NCI-H69 (cell line): ENCODE measurements at places on chromosomes 16 and 17.
A peak's percentile ranks its signal among the peaks of the same experiment; 100 is the strongest.

- DNase-seq: peak; percentile 94
These were observed 189.2 kb upstream of the AXIN2 start for GRCh38 chr17:65750631-65751115.

DNA sequence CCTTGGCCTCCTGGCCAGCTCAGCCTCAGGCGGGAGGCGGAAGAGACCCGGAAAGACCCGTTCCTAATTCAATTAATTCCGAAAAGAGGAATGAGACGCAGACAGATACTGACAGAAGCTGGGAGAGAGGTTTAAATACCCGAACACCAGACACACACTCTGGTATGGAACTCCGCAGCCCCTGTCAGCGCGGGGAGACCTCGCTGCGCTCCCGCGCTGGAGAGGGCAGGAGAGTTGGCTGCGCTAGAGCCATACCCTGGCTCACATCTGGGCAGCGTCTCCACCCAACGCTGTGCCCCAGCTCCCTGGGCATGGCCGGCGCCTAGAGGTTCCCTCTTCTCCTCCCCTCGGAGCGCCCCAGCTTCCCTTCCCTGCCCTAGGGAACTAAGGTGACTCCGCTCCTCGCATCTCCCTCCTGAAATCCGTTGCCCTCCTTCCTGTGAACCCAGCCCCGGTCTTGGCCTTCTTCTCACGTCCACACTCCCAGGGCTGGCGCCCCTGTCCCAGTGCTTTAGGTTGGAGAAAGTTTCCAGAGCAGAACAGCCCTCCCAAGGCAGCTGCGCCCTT lies 8.0 kb downstream of the NEUROD2 start:
- DNase-seq: no peak

GRCh38 chr17:80421381-80422090 lies 6.6 kb downstream of the ENDOV start:
- peak; percentile 74 for DNase-seq

GRCh38 chr17:1989135-1989534 lies 36.0 kb downstream of the RTN4RL1 start:
- no peak for DNase-seq

DNA sequence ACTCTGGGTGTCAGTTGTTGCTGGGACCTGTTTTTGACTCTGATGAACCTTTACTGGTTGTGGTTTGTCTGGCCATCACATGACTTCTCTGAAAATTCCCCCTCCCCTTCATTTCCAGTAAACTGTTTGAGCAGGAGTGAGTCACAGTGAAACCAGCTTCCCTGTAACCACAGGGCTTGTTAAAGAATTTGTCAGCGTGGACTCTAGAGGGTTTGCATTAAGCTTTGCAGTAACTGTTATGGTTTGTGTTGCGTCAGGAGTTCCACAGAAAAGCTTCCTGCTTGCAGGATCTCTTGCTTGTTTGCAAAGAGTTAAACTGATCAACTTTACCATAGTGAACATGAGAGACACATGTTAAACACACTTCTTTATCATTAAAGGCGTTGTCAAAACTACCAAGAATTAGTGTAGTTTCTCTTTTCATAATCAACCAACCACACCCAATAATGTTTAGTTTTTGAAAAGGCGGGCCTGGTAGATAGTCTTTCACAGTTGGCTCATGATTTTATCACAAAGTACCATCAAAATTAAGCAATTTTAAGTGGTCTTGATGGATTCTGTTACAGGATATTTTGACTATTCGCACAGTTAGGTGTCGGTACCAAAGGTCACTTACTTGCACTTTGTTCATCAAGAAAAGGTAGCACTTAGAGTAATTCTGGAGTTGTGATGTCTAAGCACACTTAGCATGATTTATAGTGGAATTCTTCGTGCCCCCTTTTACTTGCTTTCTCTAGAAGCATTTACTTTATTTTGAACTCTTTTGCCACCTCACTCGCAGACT lies 79.3 kb downstream of the VMP1 start:
- peak; percentile 82 for DNase-seq

DNA sequence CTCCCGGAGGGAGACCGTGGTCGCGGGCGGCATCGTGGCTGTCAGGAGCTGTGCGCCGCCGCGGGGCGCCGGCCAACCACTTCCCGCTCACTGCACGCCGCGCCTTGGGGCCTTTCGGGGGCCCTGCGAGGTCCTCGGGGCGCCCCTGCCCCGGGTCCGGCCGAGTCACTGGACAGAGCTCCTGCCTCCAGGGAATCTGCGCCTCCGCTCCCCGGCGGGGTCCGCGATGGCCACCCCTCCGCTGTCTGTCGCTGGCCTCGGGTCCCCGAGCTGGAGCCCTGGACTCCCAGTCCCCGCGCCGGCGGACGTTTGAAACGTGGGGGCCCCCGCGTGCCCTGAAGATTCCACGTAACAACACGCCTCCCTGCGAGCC lies at the start of gene QRICH2:
QRICH2 (minus strand) TSS at position 311 of the 373 bp plus-strand sequence; CDS start at position 33, 278 bp downstream.
- DNase-seq: no peak

GRCh38 chr17:10126616-10127501 lies 71.5 kb downstream of the GAS7 start:
- no peak for DNase-seq

GRCh38 chr16:67565470-67566100 lies 3.3 kb downstream of the CTCF start:
- peak; percentile 64 for DNase-seq

DNA sequence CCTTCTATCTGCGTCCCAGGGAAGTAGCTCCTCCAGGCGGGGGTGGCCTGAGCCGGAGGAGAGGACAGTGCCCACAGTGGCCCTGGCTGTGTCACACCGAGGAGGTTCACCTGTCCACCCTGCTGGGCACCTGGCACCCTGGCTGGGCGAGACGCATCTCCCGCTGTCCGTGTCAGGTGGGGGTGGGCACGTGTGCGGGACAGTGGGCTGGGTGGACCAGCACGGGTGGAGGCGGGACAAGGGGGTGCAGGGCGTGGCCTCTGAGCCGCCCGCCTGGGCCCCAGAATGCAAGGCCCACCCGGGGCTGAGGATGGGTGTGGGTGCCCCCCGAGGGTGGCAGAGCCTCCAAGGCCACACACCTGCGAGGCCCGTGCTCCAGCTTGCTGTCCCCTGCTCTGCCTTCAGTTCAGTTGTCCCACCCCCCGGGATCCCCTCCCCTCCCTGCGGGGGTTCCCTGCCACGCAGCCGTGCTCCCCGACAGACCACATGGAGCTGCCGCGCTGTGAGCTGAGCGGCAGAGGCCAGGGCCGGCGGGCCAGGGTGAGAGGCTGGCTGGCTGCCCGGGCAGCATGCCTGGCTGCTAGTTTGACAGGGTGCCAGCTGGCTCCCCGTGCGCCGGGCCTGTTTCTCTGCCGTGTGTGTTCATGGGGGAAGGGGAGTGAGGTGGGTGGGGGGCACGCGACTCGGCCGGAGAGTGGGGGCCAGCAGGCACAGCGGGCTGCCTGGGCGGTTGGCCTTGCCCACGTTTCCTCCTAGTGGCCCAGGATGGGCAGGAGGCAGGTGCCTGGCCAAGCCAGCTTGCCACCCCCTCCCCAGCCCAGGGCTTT lies 33.9 kb downstream of the BAHCC1 start:
- DNase-seq: peak; percentile 96

DNA sequence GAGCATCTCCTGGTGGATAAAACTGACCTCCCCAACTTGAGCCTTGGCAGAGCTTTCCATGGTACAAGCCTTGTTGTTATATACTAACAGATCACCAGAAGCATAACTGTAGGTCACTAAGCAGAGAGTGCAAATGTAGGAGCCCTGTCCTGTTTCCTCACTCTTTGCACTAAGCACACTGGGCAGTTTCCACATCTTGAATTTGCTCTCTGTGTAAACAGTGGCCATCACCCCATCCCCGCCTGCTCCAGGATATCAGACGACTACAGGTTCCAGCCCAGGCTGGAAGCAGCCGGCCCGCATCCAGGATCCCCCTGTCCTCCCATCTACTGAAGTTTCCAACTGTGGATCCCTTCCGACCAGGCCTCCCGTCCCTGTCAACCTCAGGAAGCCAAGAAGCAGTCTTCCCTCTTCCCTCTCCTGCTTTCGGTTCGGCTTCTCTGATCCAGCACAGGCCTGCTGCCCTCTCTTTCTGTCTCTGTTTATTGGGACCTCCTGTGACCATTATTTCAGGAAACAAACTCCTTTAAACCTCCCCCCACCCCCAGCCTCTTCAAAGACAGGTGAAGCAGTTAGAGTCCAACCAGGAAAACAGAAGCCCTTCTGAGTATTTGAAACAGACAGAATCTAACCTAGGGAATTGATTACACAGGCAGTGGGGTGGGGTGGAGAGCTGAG lies 22.6 kb upstream of the CACNG4 start:
- DNase-seq: no peak

- DNase-seq: no peak
These were observed 27.4 kb downstream of the NDEL1 start for GRCh38 chr17:8463099-8463498.

DNA sequence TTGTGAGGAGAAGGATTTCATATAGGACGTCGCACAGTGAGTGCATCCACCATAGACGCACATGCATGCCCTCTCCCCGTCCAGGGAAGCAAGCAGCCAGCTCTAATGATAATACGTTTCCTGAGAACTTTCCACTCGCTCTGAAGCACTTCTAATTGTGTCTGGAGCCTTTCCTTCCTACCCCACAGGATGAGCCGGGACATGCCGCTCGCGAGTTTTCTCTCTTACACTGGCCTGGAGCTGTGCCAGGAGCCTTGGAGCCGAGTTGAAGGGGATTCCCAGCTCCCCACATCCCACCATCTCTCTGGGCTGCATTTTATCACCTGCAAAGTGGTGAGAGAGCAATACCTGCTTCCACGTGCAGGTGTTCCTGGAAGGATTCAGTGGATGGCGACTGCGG lies 368.1 kb downstream of the C16orf95 start:
- DNase-seq: no peak
